ENCODE measurements at places on chromosomes 12 and 14. TPM values are rescaled to one million over a fixed set of nuclear protein-coding genes. Genes with fewer than 3 reads are reported as not detected.
A peak's percentile ranks its signal among the peaks of the same experiment; 100 is the strongest.

DNA sequence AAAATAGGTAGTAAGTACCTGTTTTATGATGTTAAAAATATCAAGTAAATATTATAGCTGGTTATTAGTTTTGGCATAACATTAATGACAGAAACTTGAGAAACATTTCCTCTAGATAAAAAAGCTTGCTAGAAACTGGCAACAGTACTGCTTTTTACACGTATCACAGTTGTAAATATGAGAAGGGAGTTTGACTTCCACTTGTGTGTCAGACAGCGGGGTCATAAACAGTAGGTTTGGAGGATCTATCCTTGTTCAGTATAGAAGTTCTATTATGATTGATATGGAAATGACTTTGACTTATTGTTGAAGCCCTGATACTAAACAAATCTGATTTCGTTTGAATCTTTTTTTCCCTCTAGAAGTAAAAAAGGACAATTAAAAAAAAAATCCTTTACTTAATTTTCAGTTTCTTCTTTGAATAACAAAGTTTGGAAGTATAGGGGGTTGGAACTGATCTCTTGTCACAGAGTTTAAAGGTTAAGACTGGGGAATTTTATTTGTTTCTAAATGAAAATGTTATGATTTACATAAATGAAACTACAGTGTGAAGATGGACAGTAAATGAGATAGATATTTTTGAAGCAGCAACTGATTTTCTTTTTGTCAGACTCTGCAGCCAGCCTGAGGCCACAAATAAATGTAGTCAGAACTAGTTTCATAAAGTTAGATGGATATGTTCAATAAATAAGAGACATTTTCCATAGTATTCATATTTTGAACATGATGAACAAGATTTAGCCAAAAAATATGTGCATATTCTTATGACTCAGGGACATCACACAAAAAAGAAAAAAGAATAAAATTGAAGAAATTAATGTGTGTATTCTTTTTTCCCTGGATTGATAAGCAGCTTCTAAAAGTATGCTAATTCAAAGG, 50.1 kb downstream of the WNK1 start:
- no peak for DNase-seq

- no peak for DNase-seq
Observed at GRCh38 chr14:61379639-61380184, 58.3 kb downstream of the PRKCH start.

GRCh38 chr12:97386133-97386581, 76.4 kb upstream of the RMST start:
- DNase-seq, result no peak

GRCh38 chr12:57237932-57238853, 8.7 kb downstream of the SHMT2 start:
- peak; percentile 68 for DNase-seq

GRCh38 chr12:42475106-42475505, 114.4 kb downstream of the PRICKLE1 start:
- no peak for DNase-seq

Gene KRT85
- not detected for total RNA-seq

DNA sequence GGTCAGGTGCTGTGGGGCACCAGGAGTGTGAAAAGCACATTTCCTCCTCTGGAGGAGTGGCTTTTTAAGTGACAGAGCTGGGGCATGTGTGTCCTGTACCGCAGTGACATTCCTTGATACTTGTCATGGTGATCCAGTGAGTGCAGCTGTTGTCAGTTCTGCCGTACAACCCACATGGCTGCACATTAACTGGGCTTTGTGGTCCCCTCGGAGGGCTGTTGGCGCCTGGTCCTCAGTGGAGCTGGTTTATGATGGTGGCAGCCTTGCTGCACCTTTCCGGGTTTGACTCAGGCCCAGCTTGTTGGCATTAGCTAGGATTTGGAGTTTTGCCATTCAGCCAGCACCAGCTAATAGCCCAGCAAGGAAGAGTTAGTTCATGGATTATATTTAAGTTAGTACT, 77.0 kb downstream of the SLC25A47 start:
- DNase-seq, result peak; percentile 9

- no peak for DNase-seq
Observed at GRCh38 chr12:125360540-125360939, 295.3 kb downstream of the AACS start.

Gene BTBD6
- total RNA-seq, result 48.8 TPM

GRCh38 chr14:102486513-102487203, 22.9 kb downstream of the ANKRD9 start:
- no peak for DNase-seq

Gene FICD
- total RNA-seq, result 2.9 TPM

DNA sequence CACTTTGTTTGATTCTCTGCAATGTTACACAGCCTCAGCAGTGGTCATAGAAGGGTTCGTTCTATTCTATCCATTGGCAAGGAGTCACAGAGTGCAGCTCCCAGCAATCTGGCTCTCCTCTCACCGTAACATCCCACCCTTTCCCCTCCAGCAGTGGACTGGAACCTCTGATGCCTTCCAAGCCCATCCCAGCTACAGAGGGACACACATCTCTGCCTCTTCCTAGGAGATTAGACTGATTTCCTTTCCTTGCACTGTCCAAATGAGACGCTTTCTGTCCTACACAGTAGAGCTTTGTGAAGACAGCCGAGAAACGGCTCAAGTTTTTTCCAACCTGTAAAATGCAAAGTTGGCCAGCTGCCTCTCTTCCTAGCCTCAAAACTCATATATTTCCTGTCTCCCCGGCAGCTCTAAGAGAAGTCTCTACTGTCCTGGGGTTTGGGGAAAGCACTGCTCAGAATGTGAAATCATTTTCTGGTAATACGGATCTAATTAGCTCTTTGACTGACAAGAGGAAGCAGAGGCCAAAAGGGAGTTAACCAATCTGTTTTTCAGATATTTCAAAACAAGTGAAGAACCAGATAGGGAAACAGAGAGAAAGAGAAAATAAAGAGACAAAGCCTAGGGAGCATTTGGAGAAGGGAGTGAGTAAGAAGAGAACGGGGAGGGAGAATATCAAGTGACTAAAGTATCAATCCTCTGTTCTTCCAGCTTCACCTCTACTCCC, 516 bp downstream of the NINJ2 start:
- DNase-seq, result no peak

Gene BCL11B
- total RNA-seq, result 0.14 TPM

Gene RNU6-8
- total RNA-seq, result not detected

Gene TRHDE
- 1.3 TPM for total RNA-seq

Gene PRB2
- total RNA-seq, result not detected

Gene ZNF140
- total RNA-seq, result 6.3 TPM

GRCh38 chr14:86539361-86540070, 1009.6 kb downstream of the FLRT2 start:
- DNase-seq, result no peak

Gene TMPRSS12
- not detected for total RNA-seq

DNA sequence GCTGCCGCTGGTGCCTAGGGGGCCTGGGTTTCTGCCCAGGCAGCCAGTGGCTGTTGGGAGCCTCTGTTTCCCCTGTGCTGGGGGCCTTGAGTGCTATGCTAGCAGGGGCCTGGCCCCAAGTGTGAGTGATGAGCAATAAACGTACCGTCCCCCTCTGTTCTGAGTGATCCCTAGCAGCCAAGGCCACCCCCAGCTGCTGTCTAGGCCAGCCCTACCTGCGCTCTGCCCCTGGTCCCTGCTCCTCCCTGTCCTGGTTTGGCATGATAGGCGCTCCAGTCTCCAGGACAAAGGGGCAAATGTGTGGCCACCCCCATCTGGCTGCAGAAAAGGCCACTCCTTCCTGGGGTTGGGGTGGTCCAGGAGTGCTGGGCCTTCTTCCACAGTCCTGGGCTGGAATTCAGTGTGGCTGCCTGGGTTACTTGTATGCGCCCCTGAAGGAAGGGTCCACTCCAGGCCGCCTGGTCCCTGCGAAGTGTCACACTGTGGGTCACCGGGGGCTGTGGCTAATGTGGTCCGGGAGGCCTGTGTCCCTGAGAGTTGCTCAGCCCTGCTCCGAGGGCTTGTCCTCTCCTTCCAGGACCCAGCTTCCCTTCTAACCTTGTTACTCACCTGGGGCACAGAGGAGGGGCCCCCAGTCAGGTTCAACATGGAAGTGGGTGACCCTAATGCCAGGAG, 7.0 kb downstream of the TRMT61A start:
- peak; percentile 64 for DNase-seq

Gene KIF21A
- 57.9 TPM for total RNA-seq

Data from Right ventricle myocardium inferior (tissue), 1 donor.